Liver (tissue), 10 donors: ENCODE measurements at places on chromosomes 5 and 9. TPM values are rescaled to one million over a fixed set of nuclear protein-coding genes. Genes with fewer than 3 reads are reported as not detected.

DNA sequence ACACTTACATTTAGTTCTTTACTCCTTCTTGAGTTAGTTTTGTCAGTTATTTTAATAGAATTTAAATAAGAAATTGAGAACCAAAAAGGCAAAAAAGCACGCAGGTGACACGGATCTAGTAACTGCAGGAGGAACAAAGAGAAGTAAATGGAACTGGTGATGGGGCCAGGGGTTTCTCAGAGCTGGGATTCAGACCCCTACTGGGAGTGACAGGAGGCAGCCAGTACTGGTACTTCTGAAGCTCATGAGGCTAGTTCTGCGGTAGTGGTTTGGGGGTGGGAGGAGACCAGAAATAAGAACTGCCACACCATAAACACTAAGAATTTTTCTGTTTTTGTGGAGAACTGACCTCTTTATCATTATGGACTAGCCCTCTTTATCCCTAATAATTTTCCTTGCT lies 48.2 kb downstream of the OXCT1 start:
- DNase-seq, result no peak

DNA sequence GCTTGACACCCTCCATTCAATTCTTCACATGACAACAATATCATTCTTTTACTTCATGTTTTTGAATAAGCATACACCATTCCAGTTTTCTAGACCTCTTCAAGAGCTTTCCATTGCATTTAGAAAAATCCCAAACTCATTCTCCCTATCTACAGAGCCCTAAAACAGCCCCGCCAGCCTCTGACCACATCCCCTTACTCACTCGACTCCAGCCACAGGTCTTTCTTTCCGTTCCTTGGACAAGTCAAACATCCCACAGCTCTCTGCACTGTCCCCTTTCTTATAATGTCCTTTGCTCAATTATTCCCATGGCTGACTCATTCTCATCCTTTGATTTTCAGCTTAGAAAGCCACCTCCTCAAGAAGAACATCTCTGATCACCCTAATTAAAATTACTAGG lies 38.2 kb downstream of the TTC39B start:
- no peak for DNase-seq

DNA sequence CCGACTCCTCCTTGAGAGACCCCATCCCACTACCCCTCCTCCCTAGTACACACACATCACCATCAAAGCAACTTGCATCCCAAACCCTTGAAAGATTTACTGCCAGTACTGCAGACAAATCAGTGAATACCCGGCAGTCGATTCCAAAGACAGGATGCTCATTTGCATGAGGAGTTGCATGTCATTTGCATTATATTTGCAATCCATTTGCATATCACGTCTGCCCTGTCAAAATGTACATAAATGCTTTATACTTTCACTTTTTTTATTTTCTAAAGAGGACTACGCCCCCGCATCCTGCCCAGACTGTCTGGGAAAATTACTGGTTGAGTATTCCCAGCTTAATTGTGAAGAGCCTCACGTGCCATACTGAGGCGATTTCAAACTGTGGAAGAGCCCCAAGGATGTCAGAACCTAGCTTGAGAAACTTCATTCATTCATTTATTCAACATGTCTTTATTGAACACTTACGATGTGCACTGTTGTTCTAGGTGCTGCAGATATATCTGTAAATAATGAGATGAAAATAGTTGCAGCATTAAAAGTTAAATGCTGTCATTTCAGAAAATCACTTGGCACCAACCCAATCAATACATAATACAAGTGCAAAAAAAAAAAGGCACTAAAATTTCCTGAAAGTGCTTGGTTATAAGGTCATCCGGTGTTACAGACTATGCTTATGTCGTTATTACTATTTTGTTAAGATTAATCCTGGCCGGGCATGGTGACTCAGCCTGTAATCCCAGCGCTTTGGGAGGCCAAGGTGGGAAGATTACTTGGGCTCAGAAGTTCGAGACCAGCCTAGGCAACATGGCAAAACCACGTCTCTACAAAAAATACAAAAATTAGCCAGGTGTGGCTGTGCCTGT lies 17.2 kb upstream of the SIL1 start:
- DNase-seq, result no peak

The STARD4 gene
- total RNA-seq, result 53.2 TPM

The PHF24 gene
- 0.17 TPM for total RNA-seq

DNA sequence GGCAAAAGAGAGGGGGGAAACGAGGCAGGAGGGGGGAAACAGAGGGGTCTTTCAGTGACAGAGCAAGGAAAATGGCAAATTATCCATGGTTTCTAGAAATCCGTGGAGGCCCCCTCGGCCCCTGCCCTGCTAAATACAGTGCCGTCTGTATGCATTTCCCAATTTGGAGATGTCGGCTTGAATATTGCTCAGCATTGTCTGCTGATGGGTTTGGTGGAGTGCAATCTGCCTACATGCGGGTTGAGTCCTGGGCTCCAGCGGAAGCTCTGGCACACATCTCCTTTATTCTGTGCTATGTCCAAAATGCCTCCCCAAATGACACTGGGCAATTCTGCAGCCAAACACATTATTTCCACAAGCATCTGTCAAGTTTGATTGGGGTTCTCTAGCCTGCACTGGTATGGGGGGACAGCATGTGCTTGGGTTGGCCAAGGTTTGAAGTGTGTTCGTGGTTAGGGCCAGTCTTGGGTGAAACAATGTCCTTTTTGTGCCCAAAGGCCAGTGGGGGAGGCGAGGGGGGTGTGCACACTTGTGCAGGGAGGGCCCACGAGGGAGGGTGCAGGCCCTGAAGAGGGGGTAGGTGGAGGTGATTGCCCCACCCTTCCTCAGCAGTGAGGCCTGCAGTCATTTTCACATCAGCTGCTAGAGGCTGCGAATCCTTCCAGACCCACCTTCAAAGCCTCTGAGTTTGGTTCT lies 6.2 kb upstream of the NEUROG1 start:
- DNase-seq, result no peak

The IFNK gene
- total RNA-seq, result not detected

The FUT7 gene
- 0.37 TPM for total RNA-seq

DNA sequence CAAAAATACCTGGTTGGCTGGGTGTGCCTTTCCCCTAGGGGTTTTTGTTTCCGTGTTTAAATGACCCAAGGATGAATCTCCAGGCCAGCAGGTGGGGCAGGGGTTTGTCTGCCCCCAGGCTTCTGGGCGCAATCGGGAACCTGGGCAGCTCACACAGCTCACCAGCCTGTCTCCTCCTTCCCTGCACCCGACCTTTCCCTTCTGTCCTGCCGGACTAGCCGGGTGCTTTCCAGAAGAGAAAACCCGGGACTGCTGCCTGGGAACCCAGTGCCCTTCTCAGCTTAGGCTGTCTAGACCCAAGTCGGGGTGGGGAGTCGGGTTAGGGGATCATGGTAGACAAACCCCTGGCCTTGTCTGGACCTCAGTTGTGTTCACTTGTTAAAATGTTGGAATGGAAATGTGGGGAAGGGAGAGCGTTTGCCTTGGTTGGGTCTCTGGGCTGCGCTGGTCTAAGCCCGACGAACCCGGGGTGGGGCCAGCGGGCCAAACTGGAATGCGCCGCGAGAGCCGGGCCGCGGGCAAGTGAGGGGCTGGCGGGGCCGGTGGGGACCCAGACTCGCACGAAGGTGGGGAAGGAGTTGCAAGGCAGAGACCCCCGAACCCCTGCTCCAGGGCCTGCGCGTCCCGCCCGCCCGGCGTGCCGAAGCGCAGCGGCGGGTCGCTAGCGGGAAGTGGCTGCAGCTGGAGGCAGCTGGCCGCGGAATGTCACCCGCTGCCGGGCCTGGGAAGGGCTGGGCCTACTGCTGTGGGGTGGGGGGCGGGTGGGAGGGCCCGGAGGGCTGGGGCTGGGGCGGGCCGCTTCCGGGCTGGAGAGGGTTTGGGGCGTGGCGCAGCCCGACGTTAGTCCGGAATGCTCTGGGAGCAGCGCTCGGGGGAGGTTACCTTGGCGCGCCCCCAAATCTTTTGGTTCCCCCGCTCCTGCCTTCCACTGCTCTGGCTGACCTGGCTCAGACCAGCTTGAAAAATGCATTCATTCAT lies 84.6 kb downstream of the DAB2IP start:
- DNase-seq, result peak; percentile 66

- DNase-seq, result no peak
Measured at GRCh38 chr5:111830333-111830732, 73.3 kb upstream of the NREP start.

DNA sequence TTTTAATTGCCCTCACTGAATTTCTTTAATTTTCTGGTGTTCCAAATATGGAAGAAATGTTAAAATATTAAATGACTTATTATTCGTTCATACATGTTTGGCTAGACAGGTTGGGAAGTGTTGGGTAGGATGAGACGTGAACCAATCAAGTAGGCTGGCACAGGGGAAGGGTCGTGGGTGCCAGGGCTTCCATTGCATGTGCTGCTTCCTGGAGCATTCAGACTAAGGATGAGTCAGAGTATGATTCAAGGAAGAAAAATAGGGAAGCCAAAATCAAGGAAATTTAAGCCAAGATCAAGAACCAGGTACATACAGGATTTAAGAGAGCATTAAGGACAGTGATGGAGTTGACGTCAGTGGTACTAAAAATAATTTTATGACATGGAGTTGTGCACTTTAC lies 2068.0 kb downstream of the MAT2B start:
- DNase-seq, result no peak

- DNase-seq, result no peak
Measured at GRCh38 chr5:64526734-64527439, 21.1 kb downstream of the RGS7BP start.

DNA sequence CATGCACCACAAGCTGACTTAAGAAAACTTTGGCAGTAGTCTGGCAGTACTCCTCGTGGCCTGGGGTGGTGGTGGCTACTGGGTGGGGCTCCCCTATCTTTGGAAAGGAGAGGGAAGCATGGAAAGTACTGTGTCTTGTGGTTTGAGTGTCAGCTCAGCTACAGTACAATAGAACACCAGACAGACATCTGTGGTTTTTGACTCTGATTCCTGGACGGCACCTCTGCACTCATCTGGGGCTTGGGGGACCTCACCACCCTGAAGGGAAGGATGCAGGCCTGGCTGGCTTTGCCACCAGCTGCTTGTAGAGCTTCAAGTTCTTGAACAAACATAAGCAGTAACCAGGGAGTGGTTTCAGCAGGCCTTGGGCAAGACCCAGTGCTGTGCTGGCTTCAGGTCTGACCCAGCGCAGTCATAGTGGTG lies 40.6 kb downstream of the TNFSF8 start:
- no peak for DNase-seq

The MEGF10 gene
- total RNA-seq, result 0.33 TPM

GRCh38 chr9:125745018-125745417 lies 2.2 kb upstream of the PBX3 start:
- no peak for DNase-seq

GRCh38 chr5:143124593-143124992 lies 278.9 kb downstream of the NR3C1 start:
- no peak for DNase-seq

DNA sequence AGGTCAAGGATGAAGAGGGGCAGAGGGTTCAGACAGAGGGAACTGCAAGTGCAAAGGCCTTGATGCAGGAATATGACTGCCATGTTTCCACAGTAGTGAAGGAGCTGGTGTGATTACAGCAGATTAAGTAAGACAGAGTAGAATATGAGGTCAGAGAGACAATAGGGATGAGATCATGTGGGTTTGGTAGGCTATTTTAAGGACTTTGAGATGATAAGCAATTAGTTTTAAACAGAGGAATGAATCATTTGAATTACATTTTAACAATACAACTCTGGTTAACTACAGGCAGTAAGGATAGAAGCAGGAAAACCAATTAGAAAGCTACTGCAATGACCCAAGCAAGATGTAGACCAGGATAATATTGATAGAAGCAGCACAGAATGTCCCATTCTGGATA lies 7.7 kb downstream of the CENPK start:
- no peak for DNase-seq

The PLPPR1 gene
- total RNA-seq, result 2.0 TPM

- DNase-seq, result no peak
Measured at GRCh38 chr5:153367466-153367865, 123.0 kb upstream of the GRIA1 start.

The ZNF618 gene
- 6.5 TPM for total RNA-seq

GRCh38 chr5:6246820-6247437 lies 131.4 kb downstream of the MED10 start:
- no peak for DNase-seq

The NEUROG1 gene
- total RNA-seq, result not detected

DNA sequence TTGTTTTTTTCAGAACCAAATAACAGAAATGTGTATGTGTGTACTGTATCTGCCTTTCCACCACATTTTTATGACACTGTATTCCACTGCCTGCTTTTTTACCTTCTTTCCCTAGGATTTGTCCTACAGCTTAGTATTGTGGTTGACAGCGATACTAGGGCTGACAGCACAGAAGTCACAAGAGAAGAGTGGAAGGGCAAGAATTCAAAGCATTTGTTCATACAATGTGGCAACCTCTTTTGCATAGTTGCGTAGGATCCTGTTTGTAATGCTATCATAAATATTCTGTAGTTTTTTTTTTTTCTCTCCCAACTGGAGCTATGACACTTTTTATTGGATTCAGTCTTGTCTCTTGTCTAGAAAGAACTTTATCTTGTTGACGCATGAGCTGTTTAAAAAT lies 5.6 kb upstream of the BNIP1 start:
- no peak for DNase-seq

GRCh38 chr9:17017931-17018491 lies 116.8 kb upstream of the CNTLN start:
- no peak for DNase-seq
